ENCODE measurements at places on chromosomes 4 and X. TPM values are rescaled to one million over a fixed set of nuclear protein-coding genes. Genes with fewer than 3 reads are reported as not detected.

- no peak overlapping the region for H3K27ac ChIP-seq
- no peaks in the 10 kb centered on the region for H3K36me3 ChIP-seq
- no peak overlapping the region for H3K4me3 ChIP-seq
- no peaks in the 10 kb centered on the region for H3K27me3 ChIP-seq
- no peaks in the 10 kb centered on the region for H3K4me1 ChIP-seq
Measured at GRCh38 chrX:5431823-5432222, 796.8 kb downstream of the NLGN4X start.

DNA sequence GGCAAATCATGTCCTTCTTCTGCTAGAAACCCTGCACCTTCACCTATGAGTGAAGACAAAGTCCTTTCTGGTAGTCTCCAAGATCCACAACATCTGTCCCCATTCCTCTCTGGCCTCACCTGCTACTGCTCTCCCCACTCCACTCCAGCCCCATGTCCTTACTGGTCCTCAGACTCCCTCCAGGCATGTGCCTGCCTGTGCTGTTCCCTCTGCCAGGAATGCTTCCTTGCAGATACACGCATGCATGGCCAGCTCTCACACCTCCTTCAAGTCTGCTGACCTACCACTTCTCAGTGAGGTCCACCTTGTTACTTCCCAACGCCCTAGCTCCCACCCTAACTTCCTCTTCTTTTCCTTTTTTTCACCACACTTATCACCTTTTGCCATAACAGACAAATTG is 18.1 kb downstream of the HMGB2 start:
- no peak overlapping the region for H3K27ac ChIP-seq
- DNase-seq, result no peak
- no peak overlapping the region for H3K4me3 ChIP-seq
- H3K4me1 ChIP-seq, result peaks cover 13% of the 10 kb centered on the region
- H3K36me3 ChIP-seq, result peaks cover 33% of the 10 kb centered on the region
- no peaks in the 10 kb centered on the region for H3K27me3 ChIP-seq

DNA sequence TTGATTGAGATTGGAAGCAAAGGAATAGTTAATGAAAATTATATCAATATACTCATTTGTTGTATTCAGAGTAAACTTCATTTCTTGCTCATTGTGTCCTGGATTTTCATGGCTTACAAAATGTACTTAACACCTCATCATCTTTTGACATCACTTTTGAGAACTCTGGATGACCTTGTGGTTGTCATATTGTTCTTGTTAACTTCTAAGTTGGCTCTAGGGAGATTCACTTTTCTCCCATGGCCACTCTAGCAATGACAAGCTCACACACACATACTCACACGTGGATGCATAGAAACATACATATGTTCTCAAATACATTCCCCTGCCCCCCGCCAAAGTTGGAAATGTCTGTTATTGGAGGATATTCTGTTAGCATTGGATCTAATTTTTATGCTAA is 15.3 kb downstream of the PHEX start:
- no peak overlapping the region for H3K27ac ChIP-seq
- H3K27me3 ChIP-seq, result no peaks in the 10 kb centered on the region
- no peak overlapping the region for H3K4me3 ChIP-seq
- no peaks in the 10 kb centered on the region for H3K36me3 ChIP-seq
- H3K4me1 ChIP-seq, result no peaks in the 10 kb centered on the region

DNA sequence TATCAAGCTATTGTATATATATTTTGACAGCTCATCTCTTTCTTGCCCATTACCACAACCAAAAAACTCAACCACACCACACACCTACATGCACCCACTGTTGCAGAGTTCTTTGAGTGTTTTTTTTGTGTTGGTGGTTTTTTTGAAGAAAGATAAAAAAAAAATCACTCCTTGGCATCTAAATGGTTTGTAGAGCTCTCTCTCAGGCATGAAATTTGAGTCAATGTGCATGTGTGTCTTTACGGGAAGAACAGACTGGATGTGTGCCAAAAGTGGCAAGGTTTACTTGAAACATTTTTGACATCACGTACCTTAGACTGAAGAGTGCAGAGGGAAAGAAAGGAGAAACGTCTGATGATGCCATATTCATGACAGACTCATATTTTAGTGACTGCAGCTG is 154.2 kb downstream of the FHIP1A start:
- H3K27ac ChIP-seq, result no peak overlapping the region
- no peaks in the 10 kb centered on the region for H3K27me3 ChIP-seq
- H3K36me3 ChIP-seq, result no peaks in the 10 kb centered on the region
- no peak for DNase-seq
- H3K4me3 ChIP-seq, result no peak overlapping the region

RTL3 gene
- total RNA-seq, result not detected

- no peak overlapping the region for H3K4me3 ChIP-seq
- H3K36me3 ChIP-seq, result no peaks in the 10 kb centered on the region
- no peaks in the 10 kb centered on the region for H3K4me1 ChIP-seq
- no peaks in the 10 kb centered on the region for H3K27me3 ChIP-seq
- no peak for DNase-seq
Measured at GRCh38 chrX:80022363-80023031, 7.9 kb downstream of the TBX22 start.

DNA sequence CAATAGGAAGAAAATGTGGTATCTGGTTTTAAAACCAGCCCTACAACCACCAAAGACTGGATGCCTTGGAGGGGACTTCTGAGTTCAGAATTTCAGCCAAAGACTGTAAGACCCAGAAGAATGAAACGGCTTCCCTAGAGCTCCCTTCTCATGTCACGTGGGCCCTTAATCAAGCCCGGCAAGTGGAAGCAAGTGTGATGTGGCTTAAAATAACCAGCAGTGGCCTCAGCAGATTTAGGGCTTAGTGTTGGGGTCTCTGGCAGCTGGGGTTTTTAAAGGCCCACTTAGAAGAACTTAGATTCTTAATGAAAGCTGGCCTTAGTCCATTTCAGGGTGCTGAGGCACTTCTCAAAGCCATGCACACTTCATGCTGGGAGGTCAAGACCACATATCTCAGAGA is 111.2 kb upstream of the TBC1D9 start:
- H3K27ac ChIP-seq, result peak overlapping the region; percentile 66
- DNase-seq, result no peak
- no peaks in the 10 kb centered on the region for H3K27me3 ChIP-seq
- H3K36me3 ChIP-seq, result no peaks in the 10 kb centered on the region
- H3K4me3 ChIP-seq, result no peak overlapping the region

GRCh38 chrX:1587161-1587560 is 4.2 kb upstream of the AKAP17A start:
- H3K36me3 ChIP-seq, result no peaks in the 10 kb centered on the region
- peaks cover 4% of the 10 kb centered on the region for H3K4me1 ChIP-seq
- H3K4me3 ChIP-seq, result no peak overlapping the region
- H3K27me3 ChIP-seq, result no peaks in the 10 kb centered on the region
- DNase-seq, result no peak

- no peaks in the 10 kb centered on the region for H3K36me3 ChIP-seq
- peak overlapping the region; percentile 46 for H3K27ac ChIP-seq
- peaks cover 36% of the 10 kb centered on the region for H3K4me1 ChIP-seq
- DNase-seq, result peak; percentile 52
- H3K27me3 ChIP-seq, result no peaks in the 10 kb centered on the region
- H3K4me3 ChIP-seq, result no peak overlapping the region
Measured at GRCh38 chr4:8117278-8117682, 41.3 kb downstream of the ABLIM2 start.

- peaks cover 45% of the 10 kb centered on the region for H3K4me1 ChIP-seq
- DNase-seq, result peak; percentile 93
- no peaks in the 10 kb centered on the region for H3K27me3 ChIP-seq
- H3K27ac ChIP-seq, result peak overlapping the region; percentile 62
- H3K36me3 ChIP-seq, result no peaks in the 10 kb centered on the region
- no peak overlapping the region for H3K4me3 ChIP-seq
Measured at GRCh38 chr4:8274765-8275547, 5.4 kb downstream of the HTRA3 start.

GRCh38 chr4:158195297-158195696 is 15.0 kb upstream of the TMEM144 start:
- H3K36me3 ChIP-seq, result no peaks in the 10 kb centered on the region
- H3K27me3 ChIP-seq, result no peaks in the 10 kb centered on the region
- no peak for DNase-seq
- H3K4me3 ChIP-seq, result no peak overlapping the region
- peaks cover 5% of the 10 kb centered on the region for H3K4me1 ChIP-seq

- DNase-seq, result no peak
- no peak overlapping the region for H3K27ac ChIP-seq
- no peak overlapping the region for H3K4me3 ChIP-seq
- H3K36me3 ChIP-seq, result no peaks in the 10 kb centered on the region
Measured at GRCh38 chr4:7244331-7244665, 52.0 kb downstream of the SORCS2 start.

DNA sequence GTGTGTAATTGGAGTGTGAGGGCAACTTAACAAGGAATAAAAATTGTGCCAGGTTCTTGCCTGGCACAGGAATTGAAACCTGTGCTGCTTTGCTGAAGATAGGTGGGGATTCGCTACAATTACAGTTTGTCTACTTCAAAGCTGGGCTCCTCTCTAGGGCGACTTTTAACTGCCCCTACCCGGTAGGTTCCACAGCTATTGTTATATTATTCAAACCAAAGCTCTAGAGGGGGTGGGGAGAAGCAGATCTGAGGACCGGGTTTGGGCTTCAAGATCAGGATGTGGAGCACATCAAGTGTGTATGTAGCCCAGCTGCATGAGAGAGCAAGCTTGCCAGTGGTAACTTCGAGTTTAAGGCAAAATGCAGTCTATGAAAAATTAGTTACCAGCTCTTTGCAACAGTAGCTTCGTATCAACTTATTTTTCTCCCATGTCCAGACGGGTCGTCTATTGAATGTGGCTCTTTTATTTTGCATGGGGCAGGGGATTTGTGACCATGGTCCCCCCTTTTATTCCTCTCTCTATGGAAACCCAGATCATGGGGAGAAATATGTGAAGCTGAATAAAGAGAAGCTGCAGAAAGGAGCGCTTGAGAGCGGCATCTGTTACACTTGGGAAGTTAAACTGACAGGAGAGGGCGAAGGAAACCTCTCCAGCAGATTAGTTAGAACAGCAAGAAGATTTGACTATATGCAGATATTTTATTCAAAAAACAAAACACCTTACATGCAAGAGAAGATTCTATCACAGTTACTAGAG is 3.2 kb upstream of the POU3F4 start:
- peaks cover 18% of the 10 kb centered on the region for H3K27me3 ChIP-seq
- no peak overlapping the region for H3K27ac ChIP-seq
- no peaks in the 10 kb centered on the region for H3K36me3 ChIP-seq
- DNase-seq, result no peak
- H3K4me3 ChIP-seq, result no peak overlapping the region

- H3K27ac ChIP-seq, result no peak overlapping the region
- no peaks in the 10 kb centered on the region for H3K27me3 ChIP-seq
- no peaks in the 10 kb centered on the region for H3K4me1 ChIP-seq
- no peak for DNase-seq
Measured at GRCh38 chrX:81957318-81957717, 755.4 kb downstream of the SH3BGRL start.

SPATA4 gene
- total RNA-seq, result not detected

HSD17B13 gene
- total RNA-seq, result not detected

ZXDA gene
- total RNA-seq, result 3.6 TPM

POF1B gene
- total RNA-seq, result 3.1 TPM

- H3K4me3 ChIP-seq, result no peak overlapping the region
- H3K4me1 ChIP-seq, result peaks cover 17% of the 10 kb centered on the region
- no peak for DNase-seq
- no peaks in the 10 kb centered on the region for H3K36me3 ChIP-seq
Measured at GRCh38 chr4:1752284-1753041, 31.1 kb downstream of the TACC3 start.

- H3K27ac ChIP-seq, result no peak overlapping the region
- H3K4me3 ChIP-seq, result no peak overlapping the region
- H3K4me1 ChIP-seq, result no peaks in the 10 kb centered on the region
Measured at GRCh38 chr4:39124885-39125599, 57.3 kb upstream of the WDR19 start.

- H3K27me3 ChIP-seq, result peaks cover 23% of the 10 kb centered on the region
- no peak for DNase-seq
- no peaks in the 10 kb centered on the region for H3K36me3 ChIP-seq
- peaks cover 5% of the 10 kb centered on the region for H3K4me1 ChIP-seq
Measured at GRCh38 chrX:134599184-134599914, 58.9 kb downstream of the PLAC1 start.

ERCC6L gene
- total RNA-seq, result 0.45 TPM

GRCh38 chr4:160202802-160203201 is 1099.9 kb downstream of the RAPGEF2 start:
- DNase-seq, result no peak
- H3K27me3 ChIP-seq, result no peaks in the 10 kb centered on the region
- H3K4me1 ChIP-seq, result no peaks in the 10 kb centered on the region
- no peak overlapping the region for H3K4me3 ChIP-seq

- no peaks in the 10 kb centered on the region for H3K36me3 ChIP-seq
- H3K4me1 ChIP-seq, result no peaks in the 10 kb centered on the region
- H3K27me3 ChIP-seq, result no peaks in the 10 kb centered on the region
- DNase-seq, result no peak
- no peak overlapping the region for H3K27ac ChIP-seq
Measured at GRCh38 chrX:82775426-82775825, 732.7 kb upstream of the POU3F4 start.

CC2D2A gene
- total RNA-seq, result 14.4 TPM

HSFX4 gene
- not detected for total RNA-seq

DNA sequence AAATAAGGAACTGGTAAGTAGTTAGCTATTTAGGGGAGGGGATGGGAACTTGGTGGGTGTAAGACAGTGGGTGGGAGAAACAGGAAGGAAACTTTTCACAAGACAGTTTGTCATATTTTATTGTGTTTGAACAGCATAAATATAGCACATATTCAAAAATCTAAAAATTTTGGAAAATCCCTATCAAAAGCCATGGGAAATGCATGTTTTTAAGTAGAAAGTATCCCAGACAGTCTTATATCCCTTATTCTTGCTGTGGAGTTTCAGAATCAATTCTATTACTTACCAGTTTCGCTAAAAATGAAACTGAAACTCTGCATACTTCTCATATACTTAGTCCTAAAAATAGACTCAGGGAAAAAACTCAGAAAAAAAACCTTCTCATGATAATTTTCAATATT is 22.3 kb upstream of the RASGEF1B start:
- peak overlapping the region; percentile 21 for H3K4me3 ChIP-seq
- peak overlapping the region; percentile 1 for H3K27ac ChIP-seq
- no peaks in the 10 kb centered on the region for H3K36me3 ChIP-seq
- peaks cover 6% of the 10 kb centered on the region for H3K4me1 ChIP-seq

CPE gene
- 16.6 TPM for total RNA-seq

- H3K4me3 ChIP-seq, result peak overlapping the region; percentile 23
- peaks cover 6% of the 10 kb centered on the region for H3K4me1 ChIP-seq
- peak overlapping the region; percentile 76 for H3K27ac ChIP-seq
- no peak for DNase-seq
- H3K36me3 ChIP-seq, result no peaks in the 10 kb centered on the region
Measured at GRCh38 chr4:118941799-118942198, 53.1 kb downstream of the SYNPO2 start.

GRCh38 chr4:148975464-148975863 is 533.2 kb upstream of the NR3C2 start:
- H3K4me1 ChIP-seq, result no peaks in the 10 kb centered on the region
- H3K27me3 ChIP-seq, result no peaks in the 10 kb centered on the region

GAGE2A gene
- not detected for total RNA-seq

GRCh38 chr4:48195374-48195773 is 61.3 kb upstream of the TXK start:
- no peaks in the 10 kb centered on the region for H3K36me3 ChIP-seq
- no peak for DNase-seq
- H3K4me3 ChIP-seq, result no peak overlapping the region
- no peak overlapping the region for H3K27ac ChIP-seq
- no peaks in the 10 kb centered on the region for H3K27me3 ChIP-seq
